Esophagus squamous epithelium (tissue), 5 donors: ENCODE measurements at places on chromosomes 5 and 9. TPM values are rescaled to one million over a fixed set of nuclear protein-coding genes. Genes with fewer than 3 reads are reported as not detected.

Gene TCOF1
- total RNA-seq, result 41.4 TPM

DNA sequence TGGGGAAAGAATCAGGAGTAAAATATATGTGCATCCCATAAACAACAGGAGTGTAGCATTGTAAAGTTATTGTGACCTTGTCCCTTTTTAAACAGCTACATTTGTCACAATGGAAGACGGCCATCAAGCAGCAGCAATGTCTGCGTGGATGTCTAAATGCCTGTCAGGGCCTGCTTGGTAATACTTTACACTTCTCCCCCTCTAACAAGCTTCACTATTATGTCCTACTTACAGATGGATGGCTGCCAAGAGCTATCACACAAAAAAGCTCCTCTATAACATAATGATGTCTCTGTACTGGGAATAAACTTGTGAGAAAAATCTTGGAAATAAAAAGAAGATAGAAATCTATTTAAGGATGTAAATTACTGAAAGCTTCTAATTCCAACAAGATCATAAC is 213.0 kb downstream of the FBXL17 start:
- no peak overlapping the region for H3K27ac ChIP-seq
- no peak for DNase-seq
- no peak overlapping the region for H3K4me3 ChIP-seq
- H3K4me1 ChIP-seq, result no peaks in the 10 kb centered on the region
- H3K27me3 ChIP-seq, result no peaks in the 10 kb centered on the region

GRCh38 chr5:53009816-53010215 is 20.7 kb downstream of the ITGA2 start:
- no peaks in the 10 kb centered on the region for H3K36me3 ChIP-seq
- peaks cover 46% of the 10 kb centered on the region for H3K4me1 ChIP-seq
- DNase-seq, result no peak
- H3K27ac ChIP-seq, result no peak overlapping the region
- no peaks in the 10 kb centered on the region for H3K27me3 ChIP-seq

DNA sequence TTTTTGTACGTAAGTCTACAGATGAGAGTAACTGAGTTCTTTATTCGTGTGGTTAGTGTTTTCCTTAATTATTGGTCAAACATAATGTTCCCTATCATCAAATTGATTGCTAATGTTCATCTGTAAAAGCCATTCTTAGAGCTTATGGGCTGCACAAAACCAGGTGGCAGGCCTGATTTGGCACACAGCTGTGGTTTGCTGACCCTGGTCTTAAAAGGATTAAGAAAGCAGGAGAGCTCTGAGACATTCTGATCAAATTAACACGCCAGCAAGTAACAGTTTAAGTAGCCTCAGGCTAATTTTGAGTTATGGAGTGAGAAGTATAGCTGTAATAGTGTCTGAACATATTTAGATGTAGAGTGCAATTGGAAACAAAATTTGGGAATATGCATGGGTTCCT is 63.2 kb downstream of the PRR16 start:
- H3K4me1 ChIP-seq, result no peaks in the 10 kb centered on the region
- H3K4me3 ChIP-seq, result no peak overlapping the region
- DNase-seq, result no peak
- H3K36me3 ChIP-seq, result no peaks in the 10 kb centered on the region
- H3K27ac ChIP-seq, result no peak overlapping the region

- no peak for DNase-seq
- H3K4me3 ChIP-seq, result no peak overlapping the region
- H3K27me3 ChIP-seq, result no peaks in the 10 kb centered on the region
- H3K36me3 ChIP-seq, result no peaks in the 10 kb centered on the region
- peaks cover 63% of the 10 kb centered on the region for H3K4me1 ChIP-seq
Measured at GRCh38 chr9:120925535-120926396, 830 bp downstream of the TRAF1 start.

DNA sequence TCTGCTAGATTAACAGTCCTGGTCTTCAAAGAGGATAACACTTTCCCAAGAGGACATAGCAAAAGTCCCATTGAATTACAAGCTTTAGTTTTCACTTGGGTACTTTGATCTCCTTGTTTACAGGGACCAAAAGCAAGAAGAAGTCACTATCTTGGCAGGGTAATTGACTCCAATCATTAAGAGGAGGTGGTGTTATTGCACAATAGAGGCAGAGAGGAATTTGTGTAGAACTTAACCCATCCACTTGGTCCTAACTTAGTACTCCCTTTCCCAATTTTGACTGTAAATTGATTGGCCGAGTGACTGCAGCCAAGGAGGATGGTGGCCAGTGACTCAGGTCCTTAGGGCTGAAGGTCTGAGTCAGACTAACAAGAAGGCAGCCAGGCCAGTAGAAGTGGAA is 9.3 kb upstream of the TRPC7 start:
- DNase-seq, result no peak
- H3K4me3 ChIP-seq, result no peak overlapping the region
- no peaks in the 10 kb centered on the region for H3K4me1 ChIP-seq
- no peaks in the 10 kb centered on the region for H3K36me3 ChIP-seq
- no peaks in the 10 kb centered on the region for H3K27me3 ChIP-seq

Gene TAS2R1
- total RNA-seq, result not detected

DNA sequence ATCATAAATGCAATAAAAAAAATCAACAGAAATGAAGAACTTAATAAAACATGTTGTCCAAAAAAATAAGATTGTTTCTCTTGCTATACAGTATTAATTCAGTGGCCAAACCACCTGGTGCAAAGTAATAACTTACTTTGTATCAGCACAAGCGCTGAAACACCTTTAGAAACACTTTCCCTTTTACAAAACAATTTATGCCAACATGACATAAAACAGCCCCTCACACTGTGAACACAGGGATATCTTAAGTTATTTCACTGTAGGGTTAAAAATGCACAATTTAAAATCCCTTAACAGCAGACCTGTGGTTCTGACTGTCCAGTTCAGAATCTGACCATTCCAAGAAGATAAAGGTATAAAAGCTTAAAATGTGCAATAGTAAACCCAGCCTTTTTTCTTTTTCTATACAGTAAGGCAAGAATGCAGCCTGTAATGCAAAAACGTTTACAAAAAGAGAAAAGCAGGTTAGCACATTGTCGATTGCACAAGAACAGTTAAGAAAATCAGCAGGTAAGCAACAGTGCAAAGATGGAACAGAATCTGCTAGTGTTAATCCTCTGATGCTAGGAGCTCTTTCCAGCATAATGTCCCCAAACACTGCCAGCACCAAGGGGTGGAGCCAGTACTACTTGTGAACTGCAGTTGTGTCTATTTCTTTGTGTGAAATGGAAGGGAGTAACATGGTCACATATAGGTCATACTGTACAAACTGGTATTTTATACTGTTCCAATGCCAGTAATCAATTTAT is 21.6 kb downstream of the RAB14 start:
- peaks cover 30% of the 10 kb centered on the region for H3K4me1 ChIP-seq
- H3K36me3 ChIP-seq, result peaks cover 7% of the 10 kb centered on the region
- DNase-seq, result no peak
- H3K27ac ChIP-seq, result no peak overlapping the region

GRCh38 chr9:134245179-134245578 is 80.8 kb upstream of the RNU6ATAC start:
- H3K36me3 ChIP-seq, result no peaks in the 10 kb centered on the region
- H3K4me1 ChIP-seq, result no peaks in the 10 kb centered on the region
- no peak overlapping the region for H3K27ac ChIP-seq

Gene AIF1L
- 33.2 TPM for total RNA-seq

- H3K27ac ChIP-seq, result no peak overlapping the region
- no peak overlapping the region for H3K4me3 ChIP-seq
- H3K4me1 ChIP-seq, result no peaks in the 10 kb centered on the region
- no peaks in the 10 kb centered on the region for H3K27me3 ChIP-seq
- H3K36me3 ChIP-seq, result no peaks in the 10 kb centered on the region
- no peak for DNase-seq
Measured at GRCh38 chr5:37777432-37778130, 62.3 kb downstream of the GDNF start.

Gene CCDC127
- 1.4 TPM for total RNA-seq
